ENCODE measurements at places on chromosomes 13 and 19. TPM values are rescaled to one million over a fixed set of nuclear protein-coding genes. Genes with fewer than 3 reads are reported as not detected.

GJA3 gene
- 0.10 TPM for total RNA-seq

KIR3DL2 gene
- total RNA-seq = not detected

NDUFA13 gene
- 134 TPM for total RNA-seq

CFAP97D2 gene
- total RNA-seq = not detected

KLK15 gene
- total RNA-seq = not detected

ZNF835 gene
- not detected for total RNA-seq

WASF3 gene
- total RNA-seq = 5.6 TPM

GAS6 gene
- total RNA-seq = 13.6 TPM

HSPB6 gene
- 6.7 TPM for total RNA-seq

TSHZ3 gene
- not detected for total RNA-seq

SLC10A2 gene
- total RNA-seq = not detected

PODNL1 gene
- not detected for total RNA-seq

FAM83E gene
- 0.57 TPM for total RNA-seq

CKM gene
- 0.14 TPM for total RNA-seq

PLK5 gene
- 0.05 TPM for total RNA-seq

RDH8 gene
- total RNA-seq = not detected

GPC5 gene
- total RNA-seq = 0.07 TPM

ZNF793 gene
- total RNA-seq = 0.22 TPM
